ENCODE measurements at places on chromosomes 7 and 10. TPM values are rescaled to one million over a fixed set of nuclear protein-coding genes. Genes with fewer than 3 reads are reported as not detected.

DNA sequence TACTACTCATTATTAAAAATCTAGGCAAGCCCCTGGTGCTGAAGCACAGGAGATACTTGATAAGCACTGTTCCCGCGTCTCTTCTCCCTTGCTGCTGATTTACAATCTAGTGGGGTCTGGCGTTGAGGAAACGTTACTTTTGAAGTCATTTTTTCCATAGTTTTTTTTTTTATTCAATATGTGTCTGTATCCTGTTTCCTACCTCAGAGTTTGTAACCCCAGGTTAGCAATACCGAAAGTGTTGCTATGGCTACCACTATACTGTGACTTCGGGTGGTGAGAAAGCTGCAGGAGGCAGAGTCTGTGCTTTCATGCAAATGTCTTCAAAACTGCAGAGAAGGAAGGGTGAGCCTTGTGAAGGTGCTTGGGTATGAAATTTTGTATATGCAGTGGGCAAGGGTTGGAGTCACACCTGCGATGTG lies 458.8 kb upstream of the GHITM start:
- DNase-seq: no peak

DNA sequence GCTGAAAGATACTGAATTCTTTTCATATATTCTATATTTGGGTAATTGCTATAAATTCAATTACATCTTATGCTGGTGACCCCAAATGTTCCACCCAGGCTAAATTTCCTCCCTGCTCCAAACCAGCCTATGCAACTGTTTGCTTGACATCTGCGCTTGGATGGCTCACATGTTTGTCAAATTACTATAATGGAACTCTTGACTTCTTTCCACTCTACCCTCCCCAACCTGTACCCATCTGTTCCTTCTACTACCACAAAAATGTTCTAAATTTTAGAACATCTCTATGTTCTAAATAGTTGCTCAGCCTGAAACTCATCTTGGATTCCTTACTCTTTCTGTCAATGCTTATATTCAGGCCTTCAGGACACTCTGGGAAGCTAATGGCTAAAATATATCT lies 249.9 kb upstream of the SMIM30 start:
- no peak for DNase-seq

- DNase-seq: no peak
Observed at GRCh38 chr10:133096616-133097269, 9.0 kb downstream of the ADGRA1 start.

The ZP3 gene
- total RNA-seq: not detected

The RASA4B gene
- total RNA-seq: 6.5 TPM

The MLLT10 gene
- 56.1 TPM for total RNA-seq

- no peak for DNase-seq
Observed at GRCh38 chr10:107545717-107546116, 381.2 kb upstream of the SORCS1 start.

GRCh38 chr7:69630292-69630691 lies 32.0 kb downstream of the AUTS2 start:
- no peak for DNase-seq

The PRRT4 gene
- total RNA-seq: 9.5 TPM

- DNase-seq: no peak
Observed at GRCh38 chr7:641966-642365, 84.5 kb upstream of the DNAAF5 start.

DNA sequence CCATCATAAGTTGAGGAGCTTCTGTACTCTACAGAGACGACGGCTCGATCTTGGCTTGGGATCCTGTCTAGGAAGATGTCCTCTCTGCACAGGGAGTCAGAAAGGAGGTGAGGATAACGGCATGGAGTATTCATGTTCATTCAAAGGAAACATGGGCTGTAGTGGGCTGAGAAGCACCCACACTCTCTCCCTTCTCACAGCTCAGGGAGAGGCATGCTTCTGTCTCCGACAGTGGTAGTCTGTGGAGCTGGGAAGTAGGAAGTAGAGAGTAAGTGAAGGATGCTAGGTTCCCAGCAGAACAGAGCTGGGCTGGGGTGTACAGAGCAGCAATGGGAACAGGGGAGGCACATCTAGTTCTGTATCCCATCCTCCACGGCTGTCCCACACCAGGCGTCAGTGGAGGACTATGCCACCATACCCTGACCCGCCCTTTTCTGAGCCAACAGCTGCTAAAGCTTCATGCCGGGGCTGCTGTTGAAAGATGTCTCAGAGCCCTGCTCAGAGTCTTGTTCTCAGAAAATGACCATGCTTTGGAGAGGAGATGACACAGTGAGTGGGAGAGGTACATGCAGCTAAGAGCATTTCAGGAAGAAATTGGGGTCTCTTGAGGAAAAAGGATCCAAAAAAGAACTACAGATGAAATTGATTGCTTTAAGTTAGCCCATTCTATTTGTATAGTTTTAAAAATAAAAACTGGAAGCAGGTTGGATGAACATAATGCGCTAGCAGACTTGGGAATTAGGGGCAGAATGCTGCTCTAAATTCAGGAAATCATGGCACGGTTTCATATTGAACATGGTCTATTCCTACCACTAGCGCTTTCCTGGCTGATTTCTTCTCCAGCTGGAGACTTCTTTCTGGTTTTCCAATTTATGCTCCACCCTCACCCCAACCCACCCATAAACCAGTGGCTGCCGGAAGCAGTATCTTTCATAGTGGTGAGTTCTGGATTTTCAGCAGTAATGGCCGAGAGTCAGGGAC lies 138.6 kb downstream of the CHN2 start:
- DNase-seq: no peak

DNA sequence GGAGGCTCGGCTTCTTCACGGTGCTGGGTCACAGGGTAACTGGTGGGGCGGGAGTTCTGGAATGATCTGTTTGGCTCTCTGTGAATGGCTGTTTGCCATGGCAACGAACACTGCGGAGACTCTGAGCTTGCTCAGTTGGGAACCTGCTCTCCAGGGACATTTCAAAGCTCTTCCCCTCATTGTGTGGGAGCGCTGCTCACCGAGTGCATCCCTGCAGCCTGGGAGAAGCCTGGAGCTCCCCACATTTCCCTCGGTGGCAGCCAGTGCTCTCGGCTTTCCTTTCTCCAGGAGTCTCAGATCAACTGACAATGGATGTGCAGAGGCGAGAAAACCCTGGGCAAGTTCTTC lies 57.6 kb upstream of the CACUL1 start:
- DNase-seq: no peak

GRCh38 chr7:33630359-33630758 lies 275.0 kb upstream of the BMPER start:
- DNase-seq: no peak

GRCh38 chr10:26508016-26508415 lies 69.9 kb downstream of the APBB1IP start:
- DNase-seq: no peak

The VWA2 gene
- 14.4 TPM for total RNA-seq

DNA sequence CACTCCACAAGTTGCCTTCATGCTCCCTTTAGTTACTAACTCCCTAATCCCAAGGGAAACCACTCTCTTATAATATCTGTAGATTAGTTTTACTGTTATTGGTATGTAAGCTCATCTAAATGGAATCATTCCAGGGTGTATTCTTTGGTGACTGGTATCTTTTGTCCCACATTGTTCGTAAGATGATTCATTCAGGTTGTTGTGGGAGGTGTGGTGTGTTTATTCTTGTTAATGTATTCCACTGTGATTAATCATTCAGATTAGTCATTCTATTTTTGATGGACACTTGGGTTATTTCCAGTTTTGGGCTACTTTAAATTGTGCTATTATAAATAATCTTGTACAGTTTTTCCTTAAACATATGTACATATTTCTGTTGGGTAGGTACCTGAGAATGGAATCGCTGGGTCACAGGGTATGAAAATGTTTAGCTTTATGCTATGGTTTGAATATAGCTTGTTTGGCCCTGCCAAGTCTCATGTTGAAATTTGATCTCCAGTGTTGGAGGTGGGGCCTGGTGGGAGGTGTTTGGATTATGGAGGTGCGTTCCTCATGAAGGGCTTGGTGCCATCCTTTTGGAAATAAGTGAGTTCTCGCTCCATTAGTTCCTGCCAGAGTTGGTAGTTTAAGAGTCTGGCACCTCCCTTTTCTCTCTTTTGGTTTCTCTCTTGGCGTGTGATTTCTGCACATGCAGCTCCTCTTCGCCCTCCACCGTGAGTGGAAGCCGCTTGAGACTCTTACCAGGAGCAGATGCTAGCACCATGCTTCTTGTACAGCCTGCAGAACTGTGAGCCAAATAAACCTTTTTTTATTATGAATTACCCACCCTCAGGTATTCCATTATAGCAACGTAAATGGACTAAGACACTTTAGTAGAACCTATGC lies 13.8 kb downstream of the BTRC start:
- no peak for DNase-seq

DNA sequence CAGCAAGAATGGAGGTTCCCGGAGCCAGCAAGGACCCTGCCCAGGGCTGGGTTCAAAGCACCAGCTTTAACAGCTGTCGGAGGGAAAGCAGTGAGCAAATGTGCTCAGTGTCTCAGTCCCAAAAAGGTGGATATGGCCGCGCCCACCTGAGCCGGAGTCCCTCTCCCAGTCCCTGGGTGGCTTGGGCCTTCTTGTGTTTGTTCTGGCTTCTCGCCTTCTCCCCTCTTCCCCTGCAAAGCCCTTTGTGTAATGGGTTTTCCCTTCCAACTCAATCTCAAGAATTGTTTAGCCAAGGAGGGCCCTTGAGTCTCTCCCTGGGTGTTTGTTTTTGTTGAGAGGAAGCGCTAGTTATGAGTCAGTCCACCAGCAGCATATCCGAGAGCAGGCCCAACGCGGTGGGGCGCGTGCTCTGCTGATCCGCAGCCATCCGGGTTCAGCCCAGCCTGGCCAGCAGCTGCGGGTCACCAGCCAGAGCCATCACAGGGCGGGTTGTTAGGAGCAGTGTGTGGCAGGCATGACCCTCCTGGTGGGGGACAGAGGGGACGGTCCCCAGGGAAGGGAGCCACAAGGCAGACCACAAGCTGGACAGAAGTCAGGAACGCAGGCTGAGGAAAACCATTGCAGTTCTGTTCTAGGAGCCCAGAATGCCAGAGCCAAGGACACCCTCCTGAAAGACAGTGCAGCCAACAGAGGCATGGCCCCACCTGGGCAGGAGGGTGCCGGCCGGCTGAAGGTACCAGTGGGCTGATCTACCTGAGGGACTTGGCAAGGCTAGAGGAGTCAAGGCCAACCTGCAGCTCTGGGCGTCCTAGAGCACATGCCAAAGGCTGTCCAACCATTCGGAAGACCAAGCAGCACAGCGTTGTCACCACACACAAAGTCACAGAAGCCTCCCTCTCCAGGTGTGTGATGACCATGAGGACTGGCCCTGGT lies 21.3 kb downstream of the CALML3 start:
- DNase-seq: no peak

The OR2A1 gene
- 0.27 TPM for total RNA-seq

DNA sequence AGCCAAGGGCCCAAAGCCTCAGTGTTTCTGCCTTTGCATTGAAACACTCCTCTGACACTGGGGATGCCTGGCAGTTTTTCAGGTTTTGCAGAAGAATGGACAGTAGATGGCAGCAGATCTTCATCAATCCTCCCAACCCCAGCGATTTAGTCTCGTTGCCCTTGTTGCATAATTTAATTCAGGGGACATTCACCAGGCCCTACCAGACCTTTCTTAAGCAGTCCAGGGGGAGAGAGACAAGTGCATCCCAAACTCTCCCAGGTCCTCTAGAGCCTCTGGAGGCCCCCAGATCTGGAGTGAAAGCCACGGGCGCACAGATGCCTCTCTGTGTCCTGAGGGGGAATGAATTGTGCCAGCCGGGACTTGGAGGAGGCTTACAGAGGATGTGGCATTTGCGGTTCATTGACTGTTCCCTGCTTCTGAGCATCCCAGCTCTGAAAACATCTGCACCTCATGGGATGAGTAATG lies 29.6 kb downstream of the MINDY4 start:
- peak; percentile 48 for DNase-seq

DNA sequence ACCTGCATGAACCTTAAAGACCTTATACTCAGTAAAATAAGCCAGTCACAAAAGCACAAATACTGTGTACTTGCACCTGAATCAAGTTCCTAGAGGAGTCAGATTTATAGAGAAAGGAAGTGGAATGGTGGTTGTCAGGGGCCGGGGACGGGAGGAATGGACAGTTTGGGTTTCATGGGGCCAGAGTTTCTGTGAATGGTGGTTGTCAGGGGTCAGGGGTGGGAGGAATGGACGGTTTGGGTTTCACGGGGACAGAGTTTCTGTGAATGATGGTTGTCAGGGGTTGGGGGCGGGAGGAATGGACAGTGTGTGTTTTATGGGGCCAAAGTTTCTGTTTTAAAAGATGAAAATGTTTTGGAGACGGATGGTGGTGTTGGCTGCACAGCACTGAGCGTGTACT lies 260.0 kb upstream of the MKI67 start:
- no peak for DNase-seq

GRCh38 chr10:12724807-12725579 lies 276.5 kb downstream of the CCDC3 start:
- no peak for DNase-seq

The CARD11 gene
- total RNA-seq: 9.8 TPM

- DNase-seq: no peak
Observed at GRCh38 chr10:80055760-80056159, 22.7 kb upstream of the TMEM254 start.

- DNase-seq: no peak
Observed at GRCh38 chr10:78524941-78525340, 491.3 kb downstream of the RPS24 start.

The TMEM130 gene
- 12.5 TPM for total RNA-seq

GRCh38 chr7:157460721-157461120 lies 123.9 kb downstream of the DNAJB6 start:
- no peak for DNase-seq

DNA sequence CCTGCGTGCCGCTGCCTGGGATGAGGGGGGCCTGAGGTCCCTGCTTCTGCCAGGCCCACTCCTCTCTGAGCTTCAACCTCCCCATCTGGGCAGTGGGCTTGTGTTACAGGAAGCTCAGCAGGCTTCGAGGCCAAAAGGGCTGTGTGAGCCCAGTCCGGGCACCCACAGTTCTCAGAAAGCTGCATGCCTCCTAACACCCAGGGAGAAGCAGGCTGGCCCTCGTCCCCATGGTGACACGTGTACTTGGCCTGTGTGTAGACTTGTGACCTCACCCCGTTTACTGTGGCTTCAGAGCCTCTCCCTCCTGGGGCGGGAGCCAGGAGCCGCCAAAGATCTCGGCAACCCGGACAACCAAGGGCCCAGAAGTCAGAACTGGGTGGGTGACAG lies 2.2 kb upstream of the GRIFIN start:
- DNase-seq: no peak

DNA sequence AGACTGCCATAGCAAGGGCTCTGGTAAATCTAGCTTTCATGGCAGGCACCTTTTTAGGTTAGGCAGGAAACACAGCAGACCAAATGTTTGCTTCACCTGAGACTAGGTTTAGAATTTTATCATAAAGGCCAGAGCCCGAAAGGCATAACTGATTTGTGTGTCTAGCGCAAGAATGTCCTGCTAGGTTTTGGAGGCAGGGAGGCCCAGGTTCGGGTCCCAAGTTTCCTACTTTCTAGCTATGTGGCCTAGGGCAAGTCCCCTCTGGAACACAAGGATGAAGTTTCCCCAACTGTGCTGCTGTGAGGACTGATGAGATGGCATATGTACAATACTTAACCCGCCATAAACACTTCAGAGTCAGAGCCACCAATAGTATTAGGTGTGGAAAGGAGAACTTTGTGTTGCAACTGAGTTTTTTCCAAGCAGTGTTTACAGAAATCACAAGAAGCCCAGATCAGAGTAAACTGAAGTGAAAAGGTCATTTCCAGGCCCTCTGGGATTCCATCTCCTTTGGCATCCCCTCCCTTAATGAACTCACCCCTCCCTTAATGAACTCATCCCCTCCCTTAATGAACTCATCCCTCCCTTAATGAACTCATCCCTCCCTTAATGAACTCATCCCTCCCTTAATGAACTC lies 244.9 kb downstream of the SKAP2 start:
- DNase-seq: no peak

- no peak for DNase-seq
Observed at GRCh38 chr10:89245802-89246201, 5.8 kb downstream of the LIPA start.

Measured in mesothelial cell of epicardium (in vitro differentiated cells).